ENCODE measurements at places on chromosomes 7 and 10.

DNA sequence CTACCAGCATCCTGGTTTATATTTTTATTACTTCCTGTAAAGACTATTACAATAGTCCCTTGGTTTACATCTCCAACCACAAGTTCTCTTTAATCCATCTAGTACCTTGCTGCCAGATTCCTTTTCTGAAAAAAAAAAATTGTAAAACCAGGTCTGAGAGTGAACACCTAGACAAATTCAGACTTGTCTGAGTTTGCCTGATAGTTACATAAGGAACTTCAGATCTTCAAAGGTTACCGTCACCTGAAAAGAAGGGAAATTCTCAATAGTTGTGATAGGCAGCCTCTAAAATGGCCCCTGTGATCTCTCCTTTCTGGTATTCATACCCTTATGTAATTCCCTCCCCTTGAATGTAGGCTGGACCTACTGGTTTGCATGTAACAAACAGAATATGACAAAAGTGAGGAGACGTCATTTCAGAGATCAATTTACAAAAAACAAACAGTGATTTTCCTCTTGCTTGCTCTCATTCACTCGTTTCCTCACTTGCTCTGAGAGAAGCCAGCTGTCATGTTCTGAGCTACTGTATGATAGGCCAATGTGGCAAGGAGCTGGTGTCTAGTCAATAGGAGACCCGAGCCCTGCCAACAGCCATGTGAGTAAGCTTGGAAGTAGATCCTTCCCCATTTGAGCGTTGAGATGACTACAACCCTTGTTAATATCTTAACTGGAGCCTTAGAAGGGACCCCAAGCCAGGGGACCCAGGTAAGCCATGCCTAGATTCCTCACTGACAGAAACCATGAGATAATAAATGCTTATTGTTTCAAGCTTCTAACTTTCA lies 110.9 kb upstream of the LSM8 start:
- DNase-seq, result peak; percentile 19

GRCh38 chr7:91294639-91295220 lies 30.5 kb downstream of the FZD1 start:
- DNase-seq, result no peak

DNA sequence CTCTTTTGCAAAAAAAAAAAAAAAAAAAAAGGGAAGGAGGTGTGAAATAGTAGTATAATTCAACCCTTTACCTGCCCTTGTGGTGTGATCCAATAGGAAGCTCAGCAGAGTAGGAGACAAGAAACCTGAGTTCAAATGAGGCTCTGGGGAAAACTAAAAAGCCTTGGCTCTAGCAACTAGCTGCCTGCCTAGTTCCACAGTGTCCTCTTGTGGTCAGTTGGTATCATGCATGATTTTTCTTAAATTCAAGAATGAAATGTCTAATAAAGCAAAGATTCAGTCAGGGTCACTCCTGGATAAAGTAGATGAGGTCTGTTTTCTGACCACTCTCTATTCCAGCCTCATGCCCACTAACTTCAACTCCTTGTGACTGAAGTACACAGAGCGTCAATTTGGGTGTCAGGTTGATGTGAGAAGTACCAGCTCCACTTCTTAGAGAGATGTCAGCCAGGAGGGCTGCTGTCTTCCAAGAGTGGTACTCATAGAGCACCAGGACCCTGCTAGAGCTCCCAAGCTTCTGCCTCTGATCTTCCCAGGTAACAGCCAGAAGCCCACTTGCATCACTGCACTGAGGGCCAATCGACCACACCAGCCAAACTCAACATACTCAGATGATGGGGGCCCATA lies 10.5 kb downstream of the LSM5 start:
- DNase-seq, result peak; percentile 24

DNA sequence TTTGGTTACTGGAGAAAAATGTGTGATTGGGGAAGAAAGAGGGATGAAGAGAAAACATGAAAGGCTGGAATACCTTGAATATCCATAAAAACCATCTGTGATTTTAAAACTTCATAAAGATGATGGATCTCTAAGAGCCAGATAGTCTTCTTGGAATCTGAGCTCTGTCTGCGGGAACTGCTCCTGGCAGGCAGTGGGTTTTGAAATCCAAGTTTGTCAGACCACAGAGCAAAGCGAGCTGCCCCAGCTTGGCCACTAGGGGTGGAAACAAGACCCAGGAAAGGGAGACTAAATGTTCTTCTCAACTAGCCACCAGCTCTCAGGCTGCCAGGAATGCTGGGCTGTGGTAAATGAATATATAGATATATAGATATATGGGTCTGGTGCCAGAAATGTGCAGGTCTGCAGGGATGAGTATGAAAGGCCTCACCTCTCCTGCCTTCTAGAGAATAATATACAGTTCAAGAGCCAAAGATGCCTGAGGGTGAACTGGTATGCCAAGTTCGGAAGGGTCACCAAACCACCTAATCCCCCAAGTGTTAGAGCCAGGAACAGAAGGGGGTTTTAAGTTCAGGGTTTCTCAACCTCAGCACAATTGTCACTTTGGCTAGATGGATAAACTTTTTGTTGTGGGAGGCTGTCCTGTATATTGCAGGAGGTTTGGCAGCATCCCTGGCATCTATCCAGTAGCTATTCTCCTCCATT lies 208.8 kb downstream of the KCNMA1 start:
- no peak for DNase-seq

GRCh38 chr7:106504645-106505044 lies 156.3 kb downstream of the CCDC71L start:
- DNase-seq, result no peak

DNA sequence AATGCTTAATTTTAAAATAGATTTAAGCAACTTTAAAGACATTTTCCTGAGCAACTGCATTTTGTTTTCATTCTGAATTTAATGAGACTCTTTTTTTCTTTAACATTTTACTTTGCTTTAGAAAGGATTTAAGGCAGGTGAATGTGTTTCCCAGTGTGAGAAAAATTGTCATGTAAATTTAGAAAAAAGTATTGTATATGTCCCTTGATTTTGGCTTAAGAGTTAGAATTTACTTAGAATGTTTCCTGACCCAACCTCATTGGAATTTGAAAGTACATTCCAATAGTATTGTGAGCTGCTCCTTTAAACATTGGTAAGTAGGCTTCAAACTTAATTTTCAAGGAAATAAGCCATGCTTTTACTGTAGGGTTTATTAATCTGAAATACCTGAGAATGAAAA lies 110.2 kb downstream of the PTEN start:
- DNase-seq, result no peak

GRCh38 chr7:95026421-95027072 lies 119.2 kb downstream of the PPP1R9A start:
- DNase-seq, result no peak

GRCh38 chr10:86391986-86392722 lies 25.6 kb upstream of the GRID1 start:
- DNase-seq, result no peak

GRCh38 chr10:121526801-121527221 lies 71.4 kb downstream of the FGFR2 start:
- DNase-seq, result no peak

DNA sequence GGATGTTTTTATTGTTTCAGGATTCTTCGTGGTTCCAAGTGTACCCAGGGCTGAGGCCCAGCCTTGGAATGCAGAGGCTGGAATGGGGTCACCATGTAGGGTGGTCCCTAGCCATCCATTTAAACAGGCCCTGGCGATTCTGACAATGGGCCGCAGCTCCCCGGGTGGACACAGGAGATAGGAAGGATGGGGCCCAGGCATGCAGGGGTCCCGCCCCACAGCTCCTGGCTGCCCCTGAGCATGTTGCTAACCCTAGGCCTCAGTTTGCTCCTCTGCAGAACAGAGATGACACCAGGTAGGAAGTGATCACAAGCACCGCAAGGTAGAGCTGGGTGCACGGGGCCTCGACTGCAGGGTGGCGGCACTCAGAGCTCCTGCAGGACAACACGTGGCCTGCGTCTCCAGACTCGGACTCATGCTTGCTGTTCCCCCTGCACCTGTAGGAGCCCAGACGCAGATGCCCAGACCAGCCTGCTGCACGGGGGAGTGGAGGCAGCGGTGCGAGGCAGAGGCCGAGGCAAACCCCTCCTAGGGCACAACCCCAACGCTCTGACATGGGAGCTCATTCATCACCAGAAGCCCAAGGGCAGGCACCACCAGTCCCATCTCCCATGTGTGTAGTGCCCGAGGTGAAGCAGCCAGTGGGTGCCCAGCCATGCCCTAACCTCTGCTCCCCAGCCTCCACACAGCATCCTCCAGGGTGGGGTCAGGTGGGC lies 25.5 kb downstream of the VIPR2 start:
- DNase-seq, result no peak

- no peak for DNase-seq
Observed at GRCh38 chr10:75335983-75336382, 65.6 kb downstream of the ZNF503 start.

DNA sequence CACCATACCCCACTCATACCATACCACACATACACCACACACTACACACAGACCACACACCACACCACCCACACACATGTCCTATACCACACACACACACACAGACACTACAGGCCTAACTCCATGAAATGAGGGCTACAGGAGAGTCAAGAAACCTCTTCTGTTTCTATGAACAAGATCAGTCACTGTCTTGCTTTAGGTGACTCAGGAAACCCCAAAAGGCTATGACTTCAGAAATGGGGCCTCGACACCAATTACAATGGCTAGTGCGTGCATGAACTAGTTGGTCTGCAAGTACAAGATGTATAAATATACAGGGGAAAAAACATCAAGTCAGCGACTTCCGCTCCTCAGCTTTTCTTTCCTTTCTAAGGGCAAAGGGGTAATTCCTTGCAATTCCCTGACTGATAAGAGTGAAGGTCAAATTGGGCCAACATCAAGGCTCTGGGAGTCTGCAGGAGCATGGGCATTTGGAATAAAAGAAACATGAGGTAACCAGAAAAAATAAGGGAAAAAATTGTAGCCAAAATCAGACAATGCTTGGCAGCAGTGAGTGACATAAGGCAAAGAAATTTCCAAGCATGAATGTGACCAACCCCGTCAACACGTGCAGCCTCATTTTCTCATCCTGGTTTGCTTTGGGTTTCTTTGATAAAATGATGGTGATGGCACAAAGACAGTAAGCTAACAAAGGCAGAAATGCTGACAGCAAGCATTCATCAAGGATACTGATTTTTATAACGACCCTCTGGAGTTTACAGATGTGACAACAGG lies 1.5 kb downstream of the PKD1L1 start:
- DNase-seq, result no peak

GRCh38 chr10:59337201-59337652 lies 25.1 kb downstream of the FAM13C start:
- DNase-seq, result no peak

- DNase-seq, result no peak
Observed at GRCh38 chr7:111030336-111030735, 60.6 kb upstream of the LRRN3 start.

GRCh38 chr7:12638851-12639456 lies 48.5 kb upstream of the ARL4A start:
- no peak for DNase-seq

- DNase-seq, result no peak
Observed at GRCh38 chr10:101029520-101030295, 1.2 kb downstream of the PDZD7 start.

DNA sequence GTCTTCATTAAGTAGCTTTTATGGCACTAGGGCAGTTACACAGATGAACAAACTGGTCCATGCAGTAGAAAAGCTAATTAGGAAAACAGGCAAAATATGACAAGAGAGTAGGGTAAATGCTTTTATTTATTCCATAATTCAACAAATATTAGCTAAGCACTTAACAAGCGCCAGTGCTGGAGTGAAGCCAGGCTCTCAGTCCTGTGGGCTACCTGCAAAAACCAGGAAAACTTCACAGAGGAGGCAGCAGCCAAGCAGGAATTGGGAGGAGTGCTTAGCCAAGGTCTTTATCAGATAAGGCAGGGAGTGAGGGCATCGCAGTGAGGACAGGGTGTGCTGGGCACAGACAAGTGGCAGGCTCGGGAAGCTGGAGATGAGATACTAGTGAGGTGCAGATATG lies 4.9 kb upstream of the KAT6B start:
- DNase-seq, result peak; percentile 81

DNA sequence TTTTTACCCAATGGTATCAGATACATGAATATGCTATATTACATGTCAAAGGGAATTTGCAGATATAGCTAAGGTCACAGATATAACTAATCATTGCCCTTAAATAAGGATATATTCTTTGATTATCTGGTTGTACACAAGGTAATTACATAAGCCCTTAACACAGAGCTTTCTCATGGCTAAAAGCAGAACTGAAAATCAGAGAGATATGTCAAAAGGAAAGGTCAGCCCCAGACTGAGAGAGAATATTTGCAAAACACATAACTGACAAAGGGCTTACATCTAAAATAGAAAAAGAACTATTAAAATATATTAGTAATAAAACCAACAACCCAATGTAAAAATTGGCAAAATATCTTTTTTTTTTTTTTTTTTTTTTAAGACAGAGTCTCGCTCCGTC lies 1029.5 kb upstream of the LRRN3 start:
- DNase-seq, result no peak

- no peak for DNase-seq
Observed at GRCh38 chr10:6525599-6526165, 54.4 kb downstream of the PRKCQ start.

- DNase-seq, result no peak
Observed at GRCh38 chr10:108031505-108031904, 867.0 kb upstream of the SORCS1 start.

DNA sequence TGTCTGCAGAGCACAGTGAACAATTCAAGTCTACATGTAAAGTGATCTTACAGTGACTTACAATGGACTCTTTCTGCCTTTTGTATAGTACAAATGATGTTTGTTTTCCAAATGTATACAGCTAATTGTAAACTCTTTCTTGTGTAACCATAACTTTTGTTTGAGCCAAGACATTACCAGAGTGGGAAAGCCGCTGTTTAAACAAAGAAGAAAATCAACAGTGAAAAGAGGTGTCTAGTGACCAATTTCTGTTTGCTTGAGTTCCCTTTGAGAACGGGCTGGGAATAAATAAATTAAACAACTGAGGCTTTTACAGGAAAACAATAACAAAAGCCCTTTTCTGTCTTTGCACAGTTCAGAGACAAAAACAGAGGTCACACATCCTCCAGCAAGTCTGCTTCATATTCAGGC lies 1163.4 kb downstream of the CNTNAP2 start:
- DNase-seq, result peak; percentile 46

GRCh38 chr10:124686707-124687376 lies 57.3 kb downstream of the FAM53B start:
- no peak for DNase-seq

- DNase-seq, result no peak
Observed at GRCh38 chr7:116194115-116194514, 16.2 kb upstream of the TES start.

- no peak for DNase-seq
Observed at GRCh38 chr7:20778063-20778721, 8.5 kb downstream of the SP8 start.

DNA sequence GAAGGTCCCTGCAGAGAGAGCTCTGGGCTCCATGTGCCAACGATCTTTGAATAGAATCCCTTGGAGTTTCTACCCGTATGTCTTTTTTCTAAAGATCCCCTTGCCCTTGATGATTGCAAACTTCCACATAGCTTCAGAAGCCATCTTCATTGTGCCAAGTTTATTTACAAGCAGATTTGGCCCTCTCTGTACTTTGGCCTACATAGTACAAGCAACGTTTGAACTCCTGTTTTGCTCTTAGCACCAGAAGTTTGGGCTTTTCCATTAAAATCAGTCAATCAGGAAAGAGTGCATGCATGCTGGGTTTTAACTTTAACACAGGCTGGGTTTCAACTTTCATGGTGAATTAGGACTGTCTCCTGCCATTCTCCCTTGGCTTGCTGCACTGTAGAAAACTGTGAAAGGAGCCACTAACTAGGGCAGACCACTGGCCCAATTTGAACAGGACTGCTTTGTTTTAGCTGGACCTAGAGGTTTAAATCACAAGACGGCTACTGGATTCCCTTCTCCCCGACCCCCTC lies 557.6 kb upstream of the GALNT17 start:
- no peak for DNase-seq

GRCh38 chr10:89783406-89783805 lies 82.0 kb downstream of the KIF20B start:
- no peak for DNase-seq
